ENCODE measurements at places on chromosomes 3 and 15.

GRCh38 chr15:25774871-25775270, 88.3 kb downstream of the ATP10A start:
- DNase-seq = no peak

DNA sequence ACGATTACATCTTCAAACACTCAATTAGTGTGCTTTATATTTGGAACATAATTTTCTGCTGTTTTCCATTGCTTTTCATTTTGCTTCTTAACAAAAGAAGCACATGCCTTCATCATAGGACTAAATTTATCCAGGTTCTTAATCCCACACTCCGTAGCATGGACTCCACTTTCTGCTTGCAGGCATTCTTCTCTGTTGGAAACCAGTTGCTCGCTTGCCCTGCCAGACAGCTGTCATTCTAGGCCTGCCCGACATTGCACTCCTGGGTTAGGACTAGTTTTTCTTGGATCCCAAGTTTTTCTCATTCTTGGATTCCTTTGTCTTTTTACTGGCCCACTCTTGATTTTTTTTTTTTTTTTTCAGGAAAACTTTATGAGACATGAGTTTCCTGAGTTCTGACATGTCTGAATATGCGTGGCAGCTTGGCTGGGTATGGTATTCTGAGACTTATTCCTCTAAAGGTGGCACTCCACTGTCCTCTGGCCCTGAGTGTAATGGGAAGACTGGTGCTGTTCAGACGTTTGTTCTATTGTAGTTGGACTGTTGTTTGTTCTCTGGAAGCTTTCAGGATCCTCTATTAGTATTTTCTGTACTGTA, 6.3 kb upstream of the ATP1B3 start:
- no peak for DNase-seq

GRCh38 chr15:26023231-26023630, 160.1 kb upstream of the ATP10A start:
- no peak for DNase-seq

DNA sequence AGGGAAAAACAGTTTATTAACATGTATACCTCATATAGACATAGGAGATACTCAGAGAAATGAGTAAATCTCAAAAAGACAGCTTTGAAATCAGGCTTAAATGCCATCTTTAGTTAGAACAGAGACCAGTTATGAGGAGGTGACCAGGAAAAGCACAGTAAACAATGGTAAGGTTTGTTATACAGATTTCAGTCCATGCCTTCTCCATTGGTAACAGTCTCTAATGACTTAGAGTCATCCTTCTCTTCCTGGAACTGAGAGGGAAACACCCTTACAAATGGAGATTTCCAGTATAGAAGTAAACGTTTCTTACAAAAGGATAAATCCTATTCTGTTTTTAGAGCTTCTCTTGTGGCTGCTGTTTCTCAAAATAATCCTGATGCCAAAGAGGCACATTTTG, 476.3 kb upstream of the NAALADL2 start:
- no peak for DNase-seq

DNA sequence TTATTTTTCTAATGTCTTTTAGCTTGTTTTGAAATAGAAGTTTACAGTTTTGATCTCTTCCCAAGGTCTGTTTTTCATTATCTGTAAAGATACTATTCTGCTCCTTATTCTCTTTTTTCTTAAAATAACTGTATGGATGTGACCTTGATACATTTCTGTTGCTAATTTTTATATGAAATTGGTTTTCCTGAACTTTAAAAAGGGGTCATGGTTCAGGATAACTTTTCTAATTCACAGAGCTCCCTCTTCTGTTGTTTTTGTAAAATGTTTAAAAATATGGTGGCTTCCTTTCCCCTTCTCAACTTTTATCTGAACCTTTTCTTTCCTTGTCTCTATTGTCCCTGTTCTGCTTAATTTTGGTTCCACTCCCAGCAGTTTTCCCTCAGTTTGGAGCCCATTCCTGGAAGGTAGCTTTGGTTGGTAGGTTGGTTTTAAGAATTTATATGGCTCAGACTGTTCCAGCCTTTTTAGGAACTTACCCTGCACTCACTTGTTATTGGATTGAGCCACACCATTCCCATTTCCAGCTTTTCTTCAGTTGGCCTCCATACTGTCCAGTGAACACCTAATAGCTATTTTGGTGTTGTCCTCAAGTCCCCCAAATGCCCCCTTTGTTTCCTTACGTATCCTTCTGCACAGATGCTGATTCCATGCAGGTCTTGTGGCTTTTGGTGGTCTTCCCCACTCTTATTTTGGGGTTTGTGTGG, 70.3 kb downstream of the SLMAP start:
- no peak for DNase-seq
